ENCODE measurements at places on chromosomes 4 and X.

- no peak for DNase-seq
Observed at GRCh38 chrX:117147249-117147648, 684.5 kb upstream of the CT83 start.

GRCh38 chr4:180650273-180650672 lies 1592.9 kb upstream of the TENM3 start:
- no peak for DNase-seq

DNA sequence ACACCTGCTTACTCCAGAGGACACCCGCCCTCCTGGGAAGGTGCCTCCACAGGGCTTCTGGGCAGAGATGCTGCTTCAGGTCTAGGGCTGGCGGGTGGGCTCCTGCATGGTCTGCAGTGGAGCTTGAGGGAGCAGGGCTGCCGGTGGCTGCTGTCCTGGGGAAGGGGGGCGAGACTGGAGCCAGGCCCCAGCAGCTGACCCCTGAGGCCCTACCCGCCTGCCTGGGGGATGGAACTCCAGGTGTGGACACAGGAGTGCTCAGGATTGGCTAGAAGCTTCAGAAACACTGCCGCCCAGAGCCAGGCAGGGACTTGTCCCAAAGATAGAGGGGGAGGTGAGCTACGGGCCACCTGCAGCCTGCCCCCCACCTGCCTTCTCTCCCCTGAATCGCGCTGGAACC lies 33.0 kb upstream of the ADRA2C start:
- no peak for DNase-seq

- no peak for DNase-seq
Observed at GRCh38 chr4:23911675-23912455, 22.0 kb upstream of the PPARGC1A start.

GRCh38 chr4:97582890-97583289 lies 560.4 kb downstream of the STPG2 start:
- no peak for DNase-seq

GRCh38 chr4:42018451-42018850 lies 28.1 kb downstream of the SLC30A9 start:
- DNase-seq: no peak

DNA sequence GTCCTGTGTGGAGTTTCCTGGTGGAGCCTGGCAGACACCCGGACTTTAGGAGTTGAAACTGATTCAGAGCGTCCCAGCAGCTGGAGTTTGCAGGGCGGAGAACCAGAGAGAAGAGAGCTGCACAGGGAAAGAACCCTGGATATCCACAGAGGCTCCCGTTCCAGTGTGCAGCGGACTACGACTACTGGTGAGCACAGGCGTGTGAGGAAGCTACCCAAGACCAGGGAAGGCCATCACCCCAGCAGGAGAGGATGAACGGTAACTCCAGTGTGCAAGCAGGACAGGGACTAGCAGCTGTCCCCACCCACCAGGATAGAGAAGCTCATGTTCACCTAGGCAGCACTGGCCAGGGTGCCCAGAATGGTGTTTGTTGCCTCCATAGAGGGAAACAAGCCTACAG lies 2.3 kb downstream of the LAGE3 start:
- DNase-seq: no peak

DNA sequence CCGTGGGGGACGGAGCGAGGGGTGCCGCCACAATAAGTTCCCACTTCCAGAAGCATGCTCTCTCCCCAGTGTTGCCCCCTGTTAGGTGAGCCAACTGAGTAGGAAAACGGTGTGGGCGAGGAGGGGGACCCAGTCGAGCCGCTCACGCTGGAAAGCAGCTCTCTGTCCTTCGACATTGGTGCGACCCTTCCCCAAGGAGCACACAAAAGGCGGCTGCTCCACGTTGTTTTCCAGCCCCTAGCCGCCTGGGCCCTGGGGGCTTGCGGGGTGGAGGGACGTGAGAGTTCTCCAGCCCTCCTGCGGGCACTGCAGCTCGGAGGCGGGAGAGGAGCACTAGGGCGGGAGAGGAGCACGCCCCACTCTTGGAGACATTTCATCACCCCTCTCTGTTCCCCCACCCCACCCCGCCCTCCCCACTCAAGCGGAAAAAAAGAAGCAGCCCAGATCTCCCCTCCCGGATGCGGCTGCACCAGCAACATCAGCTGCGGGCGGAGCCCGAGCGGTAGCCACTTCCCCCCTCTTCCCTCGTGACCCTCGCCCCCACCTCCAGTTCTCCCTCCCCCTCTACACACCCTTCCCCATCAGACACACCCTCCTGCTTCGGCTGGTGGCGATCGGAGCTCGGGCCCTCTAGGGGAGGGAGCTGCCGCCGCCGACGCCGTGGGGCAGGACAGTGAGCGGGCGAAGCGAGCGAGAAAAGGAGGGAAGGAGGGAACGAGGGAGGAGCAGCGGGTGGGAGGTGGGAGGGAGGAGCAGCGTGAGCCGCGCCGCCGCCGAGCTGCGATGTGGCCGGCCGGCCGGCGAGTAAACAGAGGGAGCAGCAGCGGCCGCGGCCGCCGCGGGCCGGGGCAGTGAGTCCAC lies at the start of gene DOCK11:
Gene DOCK11 (plus strand): TSS at position 755 of the 861 bp plus-strand sequence. CDS start 157 bp downstream, outside the sequence.
- DNase-seq: peak; percentile 74

- no peak for DNase-seq
Observed at GRCh38 chrX:154799556-154800348, 5.5 kb downstream of the MPP1 start.

- DNase-seq: no peak
Observed at GRCh38 chr4:158998624-158999023, 104.3 kb upstream of the RAPGEF2 start.

GRCh38 chr4:6257247-6258025 lies 12.2 kb upstream of the WFS1 start:
- no peak for DNase-seq

DNA sequence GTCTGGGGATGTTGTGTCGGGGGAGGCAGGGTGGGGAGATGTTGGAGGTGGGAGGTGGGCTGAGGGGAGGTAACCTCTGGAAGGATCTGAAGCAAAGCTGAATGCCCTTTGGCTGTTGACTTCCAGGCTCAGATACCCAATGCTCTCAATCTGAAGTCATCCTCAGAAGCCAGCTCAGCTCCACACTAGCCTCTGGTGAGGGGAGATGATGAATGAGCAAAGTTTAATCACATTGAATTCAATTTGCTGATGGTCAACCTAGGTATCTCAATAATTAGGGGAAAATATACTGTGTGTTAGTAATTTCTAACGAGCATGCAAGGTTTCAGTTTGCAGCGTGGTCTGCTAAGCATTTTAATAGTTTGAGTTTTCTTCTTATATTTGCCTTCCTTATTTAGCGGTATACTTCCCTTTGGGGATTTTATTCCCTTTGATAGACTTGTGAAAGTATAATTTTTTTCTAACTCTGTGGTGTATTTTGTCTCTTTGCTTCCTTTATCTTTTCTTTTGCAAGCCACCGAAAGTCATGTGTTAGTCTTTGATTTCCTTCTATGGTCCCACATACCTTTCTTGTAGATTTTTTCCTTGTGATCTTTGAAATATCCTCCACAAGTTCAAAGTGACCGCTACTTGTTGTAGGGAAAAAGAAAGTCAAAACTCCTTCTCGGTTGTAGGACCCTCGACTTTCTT lies 146.3 kb upstream of the LEF1 start:
- no peak for DNase-seq

GRCh38 chr4:18242919-18243693 lies 221.6 kb upstream of the LCORL start:
- DNase-seq: no peak

DNA sequence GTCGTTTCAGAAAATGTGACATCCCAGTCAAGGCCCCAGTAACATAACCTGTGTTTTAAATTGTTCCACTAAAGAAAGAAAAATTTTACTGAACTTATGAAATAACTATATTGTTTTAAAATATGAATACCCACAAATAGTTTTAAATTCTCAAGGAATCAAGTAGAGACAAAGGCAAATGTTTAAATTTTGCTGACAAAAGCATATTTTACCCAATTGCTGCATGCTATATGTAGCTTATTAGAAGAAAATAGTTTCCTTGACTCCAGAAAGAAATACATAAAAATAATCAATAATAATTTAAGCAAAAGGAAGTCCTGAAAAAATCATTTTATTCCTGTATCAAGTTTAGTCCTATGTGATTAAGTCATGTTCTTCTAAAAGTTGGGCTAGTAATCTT lies 481.3 kb upstream of the ADGRL3 start:
- no peak for DNase-seq

GRCh38 chr4:80232707-80233370 lies 33.6 kb upstream of the FGF5 start:
- no peak for DNase-seq

- DNase-seq: no peak
Observed at GRCh38 chr4:54363037-54363436, 133.9 kb downstream of the PDGFRA start.

- no peak for DNase-seq
Observed at GRCh38 chr4:3115637-3116270, 41.3 kb downstream of the HTT start.

DNA sequence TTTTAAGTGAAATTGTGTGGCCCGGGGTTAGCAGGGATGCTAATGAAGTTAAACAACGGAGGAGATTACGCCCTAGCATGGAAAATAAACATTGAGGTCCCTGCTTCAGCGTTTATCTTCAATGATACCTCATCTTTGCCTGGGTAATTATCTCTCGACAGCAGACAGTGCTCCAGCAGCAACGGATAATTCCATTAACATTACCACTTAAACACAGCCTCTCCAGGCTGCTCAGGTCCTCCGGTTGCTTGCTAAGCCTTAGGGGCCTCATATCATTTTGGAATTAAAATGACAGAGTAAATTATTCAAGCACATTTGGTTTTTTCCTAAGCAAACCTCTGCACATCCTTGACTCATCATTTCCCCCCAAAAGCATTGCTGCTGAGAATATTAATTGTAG lies 281.5 kb upstream of the KLF3 start:
- no peak for DNase-seq

- DNase-seq: no peak
Observed at GRCh38 chr4:32597354-32597753, 1877.2 kb downstream of the PCDH7 start.

DNA sequence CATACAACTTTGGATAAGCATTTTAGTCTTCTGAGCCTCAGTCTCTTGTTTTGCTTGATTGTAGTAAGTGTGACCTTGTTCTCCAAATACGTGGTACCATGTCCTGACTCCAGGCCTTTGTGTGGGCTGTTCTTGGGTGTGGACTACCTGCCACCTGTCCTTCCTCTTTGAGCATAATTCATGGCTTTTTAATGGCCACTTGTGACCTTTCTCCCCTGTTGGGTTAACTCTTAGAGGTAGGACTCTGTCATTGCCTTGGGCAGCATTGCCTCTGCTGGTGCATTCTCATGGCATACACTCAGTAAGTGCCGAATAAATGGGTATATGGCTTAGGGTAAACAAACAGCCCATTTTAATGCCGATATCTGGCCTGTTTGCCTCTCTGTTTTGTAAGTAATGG lies 3.0 kb downstream of the NSD2 start:
- no peak for DNase-seq

GRCh38 chr4:41751449-41752061 lies 3.0 kb upstream of the PHOX2B start:
- DNase-seq: no peak

- no peak for DNase-seq
Observed at GRCh38 chr4:87838205-87838604, 5.4 kb downstream of the MEPE start.

- no peak for DNase-seq
Observed at GRCh38 chr4:41185614-41186592, 28.4 kb downstream of the APBB2 start.

GRCh38 chr4:109171070-109171469 lies 131.4 kb downstream of the COL25A1 start:
- no peak for DNase-seq

GRCh38 chrX:120115438-120115963 lies at the start of gene RHOXF1:
Gene RHOXF1, minus strand, starts transcription at chrX:120115913. Its CDS starts 51 bp downstream, at chrX:120115862.
- DNase-seq: no peak

GRCh38 chr4:25551605-25552004 lies 104.0 kb upstream of the SLC34A2 start:
- DNase-seq: no peak

- no peak for DNase-seq
Observed at GRCh38 chrX:15939737-15940136, 85.1 kb upstream of the AP1S2 start.

DNA sequence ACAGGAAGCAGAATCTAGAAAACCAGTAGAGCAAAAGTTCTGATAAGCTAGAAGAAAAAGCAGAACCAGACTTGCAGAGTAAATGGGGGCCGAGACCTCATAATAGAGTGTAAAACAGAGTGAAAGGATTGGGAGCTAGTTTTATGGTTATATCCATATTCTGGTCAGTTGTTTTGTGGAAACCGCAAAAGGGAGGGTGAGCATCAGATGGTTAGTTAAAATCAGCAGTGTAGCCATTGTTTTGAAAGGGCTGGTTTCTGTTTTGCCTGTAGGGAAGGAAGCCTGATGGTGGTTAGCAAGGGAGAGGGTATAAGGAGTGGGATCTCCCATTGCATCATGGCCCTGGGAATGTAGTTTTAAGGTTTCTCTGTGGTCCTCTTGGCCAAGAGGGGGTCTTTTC lies 17.2 kb upstream of the CCNI start:
- DNase-seq: no peak

DNA sequence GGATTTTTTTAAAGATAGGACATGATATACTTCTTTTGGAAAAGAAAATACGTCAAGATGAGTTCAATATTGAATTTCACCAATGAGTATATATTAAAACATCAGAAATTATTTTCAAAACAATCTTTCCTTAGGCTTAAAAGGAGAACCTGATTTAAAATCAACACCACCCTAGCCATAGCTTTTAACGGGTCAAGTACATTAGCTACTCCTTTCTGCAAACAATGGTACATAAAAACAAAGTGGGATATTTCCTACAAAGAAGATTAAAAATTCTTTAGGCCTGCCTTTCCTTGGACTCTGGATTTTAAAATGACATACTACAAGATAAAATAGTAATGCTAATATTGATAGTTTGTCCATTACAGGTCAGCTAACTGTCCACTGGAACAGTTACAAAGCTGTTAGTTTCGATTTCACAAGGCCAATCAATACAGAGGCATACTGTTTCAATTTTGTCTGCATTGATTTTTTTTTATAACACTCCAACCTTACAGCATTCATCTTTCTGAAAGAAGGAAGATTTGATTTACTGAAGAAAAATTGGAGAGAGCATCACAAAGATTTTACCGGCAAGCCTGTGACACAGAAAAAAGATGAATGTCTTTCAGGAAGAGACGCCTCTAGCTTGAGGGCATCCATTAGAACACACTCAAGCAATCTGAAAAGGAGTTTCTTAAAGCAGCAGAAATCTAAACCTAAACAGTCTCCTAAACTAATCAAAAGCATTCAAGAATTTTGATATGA lies 97.2 kb downstream of the MAB21L2 start:
- no peak for DNase-seq

GRCh38 chr4:185625503-185625902 lies 90.2 kb upstream of the PDLIM3 start:
- DNase-seq: no peak

Data from activated CD4-positive, CD25-positive, alpha-beta regulatory T cell treated with anti-CD3 and anti-CD28 coated beads, Interleukin-2, amount 50 U/mL, for 72 hours (primary cell).